Forelimb muscle (tissue), 1 donor: ENCODE measurements at places on chromosomes 13 and 19. TPM values are rescaled to one million over a fixed set of nuclear protein-coding genes. Genes with fewer than 3 reads are reported as not detected.

DNA sequence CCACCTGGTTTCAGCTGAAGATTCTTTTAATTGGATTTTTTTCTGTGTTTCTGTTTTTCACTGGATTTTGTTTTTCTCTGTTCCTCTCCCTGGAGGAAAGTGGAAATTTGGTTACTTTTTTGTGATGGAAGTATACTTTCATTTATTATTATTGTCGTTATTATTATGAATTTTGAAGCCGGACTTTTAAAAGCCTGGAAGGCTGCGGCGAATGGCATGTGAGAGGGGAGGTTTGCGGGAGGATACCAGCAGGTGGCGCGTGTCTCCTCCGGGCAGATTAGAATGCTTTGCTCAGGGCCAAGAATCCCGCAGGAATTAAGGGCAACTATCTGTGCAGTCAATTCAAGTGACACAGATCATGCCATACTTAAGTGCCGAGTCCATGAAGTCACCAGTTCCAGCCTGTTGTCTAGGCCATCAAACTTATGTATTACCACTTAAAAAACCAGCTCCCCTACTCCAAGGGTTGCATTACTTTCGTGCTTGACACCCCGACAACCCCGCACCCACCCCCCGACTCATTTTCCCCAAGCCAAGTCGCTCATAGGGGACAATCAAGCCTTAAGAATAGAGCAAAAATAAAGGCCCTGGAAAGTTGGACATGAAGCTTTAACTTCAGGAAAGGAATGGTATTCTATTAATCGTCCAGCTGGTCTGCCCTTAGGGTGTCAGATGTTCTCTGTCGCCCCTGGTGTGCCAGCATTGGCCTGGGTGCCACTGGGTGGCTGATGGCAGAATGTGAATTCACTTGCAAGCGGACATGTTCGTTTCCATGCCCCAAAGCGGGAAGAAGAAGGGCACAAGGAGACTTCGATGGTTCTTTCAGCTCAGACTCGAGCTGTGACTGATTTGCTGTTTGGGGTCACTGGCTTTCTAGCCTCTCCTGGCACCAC, 1.3 kb upstream of the LRCH1 start:
- DNase-seq, result no peak

DNA sequence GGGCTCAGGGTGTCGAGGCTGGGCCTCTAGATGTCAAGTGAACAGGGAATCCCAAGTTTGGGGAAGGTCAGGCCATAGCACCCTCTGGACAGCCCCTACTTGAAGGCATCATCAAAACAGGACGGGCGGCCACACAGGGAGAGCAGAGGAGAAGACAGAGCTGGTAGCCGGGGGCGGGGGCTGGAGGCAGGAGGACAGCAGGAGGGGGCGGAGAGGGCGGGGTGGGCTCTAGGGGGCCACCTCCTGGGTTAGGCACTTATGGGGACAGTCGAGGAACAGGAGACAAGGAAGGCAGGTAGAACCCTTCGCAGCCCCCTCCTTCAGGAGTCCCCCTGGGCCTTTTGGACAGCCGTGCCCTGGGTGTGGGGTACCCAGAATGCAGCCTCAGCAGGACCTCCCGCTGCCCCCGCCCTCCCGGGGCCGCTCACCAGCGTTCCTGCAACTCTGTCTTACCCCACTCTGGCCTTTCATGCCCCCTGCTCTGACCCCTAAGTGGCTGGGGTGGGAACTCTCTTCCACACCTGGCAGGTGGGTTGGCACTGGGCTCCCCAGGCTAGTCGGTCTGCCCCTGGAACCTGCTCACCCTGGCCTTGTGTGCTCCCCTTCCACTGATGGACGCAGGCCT, 5.8 kb downstream of the SSBP4 start:
- DNase-seq, result no peak

GRCh38 chr13:80196756-80197155, 144.2 kb downstream of the SPRY2 start:
- no peak for DNase-seq

DNA sequence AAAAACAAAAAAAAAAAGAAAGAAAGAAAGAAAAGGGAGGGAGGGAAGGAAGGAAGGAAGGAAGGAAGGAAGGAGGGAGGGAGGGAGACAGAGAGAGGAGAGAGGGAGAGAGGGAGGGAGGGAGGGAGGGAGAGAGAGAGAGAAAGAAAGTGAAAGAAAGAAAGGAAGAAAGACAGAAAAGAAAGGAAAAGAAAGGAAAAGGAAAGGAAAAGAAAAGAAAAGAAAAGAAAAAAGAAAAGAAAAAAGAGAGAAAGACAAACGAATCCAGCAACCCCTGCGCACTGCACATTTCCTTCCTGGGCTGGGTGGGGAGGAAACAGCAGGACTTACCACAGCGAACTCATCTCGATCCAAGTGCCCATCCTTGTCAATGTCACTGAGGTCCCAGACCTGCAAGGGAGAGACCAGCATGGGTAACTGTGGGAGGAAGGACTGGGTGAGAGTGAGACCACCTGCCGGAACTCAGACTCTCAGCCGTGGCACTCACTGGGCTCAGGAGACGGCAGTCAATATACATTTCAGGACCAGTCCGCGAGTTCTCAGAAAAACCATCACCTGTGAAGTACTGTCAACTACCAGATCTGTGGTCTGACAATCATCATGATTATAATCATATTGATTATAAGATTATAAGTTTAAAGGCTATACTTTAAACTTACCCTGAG, 43.3 kb downstream of the EPS15L1 start:
- DNase-seq, result no peak

GRCh38 chr13:99356262-99357091, 49.3 kb upstream of the GPR183 start:
- peak; percentile 35 for DNase-seq

DNA sequence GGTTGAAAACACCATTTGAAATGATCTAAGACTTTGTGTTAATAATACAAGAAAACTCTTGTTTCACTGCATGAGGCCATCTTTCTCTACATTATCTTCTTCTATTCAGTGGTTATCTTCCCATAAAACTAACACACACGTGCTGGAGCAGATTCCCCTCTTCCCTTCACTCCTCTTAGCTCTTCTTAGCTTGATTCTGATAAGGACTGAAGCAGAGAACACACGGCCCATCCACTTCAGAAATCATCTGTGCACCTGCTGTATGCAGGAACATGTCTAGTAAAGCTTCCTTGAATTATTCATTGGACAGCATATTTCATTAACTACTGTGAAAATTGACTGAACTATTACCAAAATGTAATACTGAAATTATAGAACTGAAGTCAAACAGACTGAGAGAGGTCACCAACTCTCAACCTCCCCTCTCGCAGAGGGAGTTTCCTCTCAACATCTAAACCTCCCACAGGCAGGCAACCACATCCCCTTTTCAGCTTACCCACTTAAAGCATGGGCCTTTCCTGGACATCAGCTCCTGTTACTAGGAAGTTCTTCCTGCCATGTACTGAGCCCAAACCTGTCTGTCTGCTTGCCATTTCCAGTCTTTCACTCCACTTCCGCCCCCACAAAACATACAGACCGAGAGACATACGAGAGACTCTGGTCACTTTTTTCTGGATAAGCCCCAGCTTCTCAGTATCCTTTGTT, 113.9 kb downstream of the CRYL1 start:
- DNase-seq, result no peak

- no peak for DNase-seq
Measured at GRCh38 chr13:73341748-73342147, 282.9 kb downstream of the KLF5 start.

- no peak for DNase-seq
Measured at GRCh38 chr19:33627962-33628839, 6.4 kb downstream of the CHST8 start.

DNA sequence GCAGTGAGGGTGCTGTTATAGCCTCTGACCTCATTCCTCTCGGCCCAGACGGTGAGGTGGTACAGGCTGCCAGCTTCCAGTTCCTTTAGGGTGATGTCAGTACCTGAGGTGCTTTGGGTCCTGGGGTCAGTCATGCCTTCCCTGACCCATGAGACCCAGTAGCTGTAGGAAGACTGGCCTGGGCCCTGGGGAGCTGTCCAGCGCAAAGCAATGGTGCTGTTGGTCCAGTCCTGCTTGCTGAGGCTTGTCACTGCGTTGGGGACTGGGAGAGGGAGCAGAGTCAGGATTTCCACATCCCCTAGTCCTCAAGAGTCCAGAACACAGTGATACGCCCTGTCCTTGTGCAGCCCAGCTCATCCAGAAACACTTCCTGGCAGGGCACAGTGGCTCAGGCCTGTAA, 10.7 kb downstream of the PTPRH start:
- no peak for DNase-seq

DNA sequence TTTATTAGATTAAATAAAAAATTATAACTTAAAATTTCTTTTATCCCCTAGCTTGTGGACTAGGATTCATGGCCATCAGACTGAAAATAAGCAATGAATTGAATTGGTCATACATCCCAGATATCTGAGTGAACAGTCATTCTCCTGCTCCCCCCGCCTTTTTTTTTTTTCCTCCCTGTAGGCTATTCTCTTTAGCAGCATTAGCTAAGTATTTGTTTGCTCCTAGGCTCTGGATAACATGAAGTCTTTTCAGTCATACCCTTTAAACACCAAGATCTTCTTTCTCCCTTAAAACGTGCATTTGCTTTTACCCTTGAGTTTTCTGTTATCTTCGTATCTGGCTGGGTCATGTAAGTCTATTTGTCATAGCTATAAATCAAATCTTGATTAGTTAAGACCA, 866.7 kb upstream of the SPRY2 start:
- DNase-seq, result no peak

Gene RGCC
- polyA plus RNA-seq, result 17.1 TPM

- DNase-seq, result no peak
Measured at GRCh38 chr19:47479701-47480503, 4.1 kb downstream of the KPTN start.

DNA sequence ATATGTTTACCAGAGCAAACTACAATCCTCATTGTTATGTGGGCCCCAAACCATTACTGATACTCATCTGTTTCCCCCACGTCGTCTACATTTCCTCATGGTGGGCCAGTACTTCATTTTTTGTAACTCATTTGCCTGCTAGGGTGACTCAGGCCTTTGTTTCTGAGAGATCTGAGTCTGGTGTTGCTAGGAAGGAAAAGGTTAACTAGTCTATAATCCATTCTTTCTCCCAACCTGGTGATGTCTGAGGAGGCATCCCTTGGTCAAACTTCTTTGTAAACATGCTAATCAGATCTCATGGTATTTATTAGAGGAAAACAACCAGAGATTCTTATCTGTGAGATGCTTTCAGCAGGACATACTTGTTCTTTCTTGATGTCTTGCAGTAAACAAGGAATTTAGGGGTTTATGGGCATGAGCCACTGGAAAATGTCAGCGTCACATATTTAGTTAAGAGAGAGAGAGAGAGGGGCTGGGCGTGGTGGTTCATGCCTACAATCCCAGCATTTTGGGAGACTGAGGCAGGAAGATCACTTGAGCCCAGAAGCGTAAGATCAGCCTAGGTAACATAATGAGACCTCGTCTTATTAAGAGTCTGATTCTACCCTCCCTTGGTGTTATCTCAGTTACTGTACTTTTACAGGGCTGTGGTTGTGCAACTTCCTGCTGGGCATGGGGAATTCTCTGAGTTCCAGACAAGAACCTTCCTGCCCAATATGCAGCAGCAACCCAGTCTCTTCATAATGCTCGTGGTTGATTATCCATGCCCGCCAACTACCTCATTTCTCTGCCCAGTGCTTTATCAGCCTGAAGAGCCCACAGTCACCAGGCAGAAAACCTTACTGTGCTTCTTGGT, 9.7 kb upstream of the DPRX start:
- no peak for DNase-seq

DNA sequence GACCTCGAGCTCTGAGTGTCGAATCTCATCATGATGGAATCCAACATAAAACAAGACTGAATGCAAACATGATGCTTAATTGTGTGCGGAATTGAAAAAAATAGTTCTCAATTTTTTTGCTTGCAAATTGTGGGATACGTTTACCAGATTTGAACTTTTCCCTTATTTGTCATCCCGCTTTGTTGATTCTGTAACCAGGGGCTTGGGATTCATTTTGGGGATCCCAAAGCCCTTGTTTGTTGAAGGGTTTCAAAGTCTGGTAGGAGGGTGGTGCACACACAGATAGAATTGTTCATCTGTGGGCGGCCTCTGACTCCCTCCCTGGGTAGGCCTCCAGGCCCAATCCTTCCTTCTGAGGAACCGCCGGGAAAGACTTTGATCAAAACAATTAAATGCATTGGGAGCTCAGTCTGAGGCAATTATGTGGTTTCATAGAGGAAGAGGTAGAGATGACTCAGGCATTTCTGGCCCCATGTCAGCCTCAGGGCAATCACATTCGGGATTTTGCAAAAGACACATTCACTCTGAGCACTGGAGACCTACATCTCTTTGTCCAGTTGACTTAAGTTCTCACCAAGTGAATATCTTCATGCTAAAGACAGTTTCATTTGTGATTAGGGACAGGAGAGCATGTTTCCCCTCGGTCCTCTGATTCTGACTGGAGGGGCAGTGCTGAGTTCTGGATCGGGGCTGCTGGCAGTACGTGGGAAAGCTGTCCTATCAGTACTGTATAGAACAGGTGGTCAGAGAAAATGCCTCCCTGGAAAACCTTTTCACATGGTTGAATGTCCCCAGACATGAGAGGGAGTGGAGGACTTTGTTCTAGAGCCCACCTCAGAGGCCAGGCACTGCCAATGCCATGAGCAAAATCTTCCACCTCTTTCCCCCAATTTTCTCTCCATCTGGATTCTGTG, 27.8 kb upstream of the IGFL4 start:
- no peak for DNase-seq

DNA sequence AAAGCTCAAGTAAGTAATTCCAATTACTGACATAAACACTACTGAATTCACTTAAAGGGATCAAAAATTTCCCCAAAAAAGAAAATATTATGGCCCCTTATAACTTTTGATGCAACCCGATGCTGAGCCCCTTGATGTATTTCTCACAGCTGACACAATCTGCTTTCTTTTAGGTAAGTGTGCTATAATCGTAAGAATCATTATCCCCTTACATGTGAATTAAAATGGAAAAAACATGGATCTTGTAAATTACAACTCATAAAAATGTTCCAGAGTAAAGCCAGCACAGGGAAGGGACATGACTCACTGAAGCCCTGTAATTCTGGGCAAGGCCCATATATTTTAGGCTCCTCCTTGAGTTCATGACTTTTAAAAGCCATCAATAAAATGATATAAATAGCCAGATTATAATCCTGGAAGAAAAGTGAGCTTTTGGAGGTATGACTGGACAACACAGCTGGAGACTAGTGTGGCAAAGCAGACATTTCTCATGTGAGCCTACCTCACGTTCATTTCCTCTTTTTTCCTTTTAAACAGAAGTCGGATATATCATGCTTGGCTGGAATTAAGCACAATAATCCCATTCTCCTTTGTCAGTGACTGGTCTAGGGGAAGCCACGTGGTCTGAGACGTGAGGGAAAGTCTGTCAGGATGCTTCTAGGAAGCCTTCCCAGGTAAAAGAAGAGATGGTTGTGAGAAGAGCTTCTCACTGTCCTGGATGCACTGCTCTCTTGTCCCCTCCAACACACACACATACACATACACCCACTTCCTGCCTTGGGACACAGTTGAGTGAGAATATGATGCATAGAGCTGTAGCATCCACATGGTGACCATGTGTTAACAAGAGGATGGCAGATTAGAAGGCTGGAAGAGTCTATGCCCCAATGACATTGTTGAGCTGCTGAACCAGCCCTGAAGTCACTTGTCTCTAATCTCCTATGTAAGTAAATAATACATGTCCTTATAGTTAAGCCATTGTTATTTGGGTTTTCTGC, 165.4 kb downstream of the RGCC start:
- no peak for DNase-seq

Gene FFAR3
- polyA plus RNA-seq, result 0.08 TPM
